NCI-H446 (cell line): ENCODE measurements at places on chromosomes 3 and 15.

DNA sequence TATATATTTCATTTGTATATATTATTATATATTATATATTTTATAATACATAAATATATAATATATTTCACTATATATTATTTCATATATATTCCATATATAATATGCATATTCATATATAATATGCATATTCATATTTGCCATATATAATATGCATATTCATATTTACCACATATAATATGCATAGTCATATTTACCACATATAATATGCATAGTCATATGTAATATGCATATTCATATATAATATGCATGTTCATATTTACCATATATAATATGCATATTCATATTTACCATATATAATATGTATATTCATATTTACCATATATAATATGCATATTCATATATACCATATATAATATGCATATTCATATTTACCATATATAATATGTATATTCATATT lies 51.2 kb upstream of the GATA2 start:
- DNase-seq, result no peak

DNA sequence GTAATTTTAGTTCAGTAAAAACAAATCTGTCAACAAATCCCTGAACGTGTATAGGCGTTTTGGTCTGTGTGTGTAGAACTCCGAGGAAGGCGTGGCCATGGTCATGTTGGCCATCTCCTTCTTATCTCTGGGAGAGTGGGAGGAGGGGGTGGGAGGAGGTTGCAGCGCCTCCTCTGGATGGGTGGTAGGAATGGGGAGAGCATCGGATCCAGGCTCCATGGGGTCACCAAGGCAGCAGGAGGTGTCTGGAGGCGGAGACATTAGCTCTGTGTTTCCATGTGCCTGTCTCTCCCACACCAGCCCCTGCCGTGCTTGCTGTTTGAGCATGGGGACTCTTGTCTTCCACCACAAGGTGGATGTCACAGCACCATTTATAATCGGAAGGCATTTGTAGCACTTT lies 34.5 kb upstream of the TRPM1 start:
- DNase-seq, result no peak

DNA sequence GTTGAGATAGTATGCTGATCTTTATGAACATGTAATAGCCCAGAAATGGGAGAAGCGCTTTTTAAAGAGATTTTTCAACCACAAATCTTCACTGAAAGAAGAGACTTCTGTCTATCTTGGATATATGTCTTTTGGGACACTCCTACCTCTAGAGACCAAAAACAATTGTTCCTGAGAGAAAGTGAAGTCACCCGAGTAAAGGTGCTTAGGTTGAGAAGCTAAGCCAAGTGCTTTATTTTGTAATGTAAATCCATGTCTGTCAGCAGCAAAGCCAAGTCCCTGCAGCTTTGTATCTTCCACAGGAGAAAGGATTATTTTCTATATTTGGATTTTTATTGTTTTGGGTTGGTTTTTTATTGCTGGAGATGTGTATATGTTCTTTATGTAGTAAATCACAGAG lies 32.1 kb upstream of the B3GALNT1 start:
- no peak for DNase-seq

- DNase-seq, result no peak
These were observed 41.6 kb downstream of the ACAN start for GRCh38 chr15:88844749-88845386.

DNA sequence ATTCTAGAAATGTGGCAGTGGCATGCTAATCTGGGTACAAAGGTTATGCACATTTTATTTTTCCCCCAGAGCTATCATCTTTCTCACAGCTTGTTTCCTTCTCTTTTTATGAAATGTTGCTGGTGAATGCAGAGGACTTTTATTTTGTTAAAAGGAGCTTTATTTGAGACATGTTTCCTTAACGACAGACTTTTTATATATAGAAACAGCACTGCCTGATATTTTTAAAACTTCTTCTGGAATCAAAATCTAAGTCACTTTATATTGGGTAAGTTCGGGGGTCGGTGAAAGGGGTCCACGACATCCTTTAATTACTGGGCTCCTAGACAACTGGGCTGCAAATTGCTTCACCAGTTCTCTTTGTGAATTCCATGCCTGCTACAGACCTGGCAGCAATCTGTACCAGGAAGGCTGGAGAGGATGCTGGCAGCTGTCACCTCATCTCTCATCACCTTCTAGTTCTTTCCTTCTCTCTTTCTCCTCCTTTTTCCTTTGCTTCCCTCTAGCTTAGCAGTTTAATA lies 464.7 kb downstream of the PDCD6IP start:
- peak; percentile 5 for DNase-seq

DNA sequence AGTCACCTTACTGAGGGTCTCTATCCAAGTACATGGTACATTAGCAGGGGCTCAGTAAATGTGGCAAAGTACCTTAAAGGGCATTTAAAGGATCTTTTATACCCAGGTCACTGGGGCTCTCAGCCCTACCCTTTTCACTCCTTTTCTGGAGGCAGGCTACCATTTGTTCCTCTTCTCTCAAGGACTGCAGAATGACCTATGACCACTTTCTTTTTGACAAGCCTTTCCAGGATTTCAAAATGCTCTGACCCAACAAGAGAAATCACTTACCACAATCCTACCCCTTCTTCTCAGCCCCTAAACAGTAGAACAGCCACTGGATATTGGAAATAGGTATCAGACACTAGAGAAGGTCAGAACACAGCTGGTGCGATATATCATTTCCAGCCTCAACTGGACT lies 221.8 kb upstream of the TPRG1 start:
- DNase-seq, result no peak

DNA sequence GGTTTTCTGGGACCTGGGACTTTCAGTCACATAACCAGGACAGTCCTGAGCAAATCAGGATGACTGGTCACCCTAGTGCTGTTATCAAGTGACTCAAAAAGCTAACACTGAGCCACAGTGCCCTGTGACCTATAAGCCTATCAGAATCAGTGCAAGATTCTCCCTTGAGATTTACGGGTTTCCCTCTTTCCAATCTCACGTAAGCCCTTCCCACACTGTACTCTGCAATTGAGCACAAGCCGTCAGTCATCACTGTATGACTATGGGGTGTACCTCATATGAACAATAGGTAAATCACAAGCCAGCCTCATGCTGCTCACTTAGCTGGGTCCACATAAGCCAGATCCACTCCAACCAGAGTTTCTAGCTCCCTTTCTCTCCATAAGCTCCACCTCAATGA lies 21.0 kb upstream of the CLDN18 start:
- no peak for DNase-seq

DNA sequence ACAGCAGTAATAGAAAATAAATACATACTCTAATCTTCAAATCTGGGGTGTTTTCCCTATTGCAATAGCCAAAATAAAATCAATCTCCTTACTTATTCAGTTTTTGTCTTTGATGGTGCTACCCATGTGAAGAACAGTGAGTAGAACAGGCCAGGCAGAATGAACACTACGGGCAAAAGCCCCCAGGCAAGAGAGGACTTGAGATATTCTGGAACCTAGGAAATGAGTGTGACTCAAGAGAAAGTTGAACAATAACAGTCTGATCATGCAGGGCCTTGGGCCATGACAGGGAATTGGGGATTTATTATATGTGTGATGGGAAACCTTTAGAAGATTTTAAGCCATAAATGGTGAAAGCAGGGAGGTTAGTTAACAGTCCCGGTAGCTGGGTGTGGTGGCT lies 14.0 kb upstream of the DUT start:
- DNase-seq, result no peak

DNA sequence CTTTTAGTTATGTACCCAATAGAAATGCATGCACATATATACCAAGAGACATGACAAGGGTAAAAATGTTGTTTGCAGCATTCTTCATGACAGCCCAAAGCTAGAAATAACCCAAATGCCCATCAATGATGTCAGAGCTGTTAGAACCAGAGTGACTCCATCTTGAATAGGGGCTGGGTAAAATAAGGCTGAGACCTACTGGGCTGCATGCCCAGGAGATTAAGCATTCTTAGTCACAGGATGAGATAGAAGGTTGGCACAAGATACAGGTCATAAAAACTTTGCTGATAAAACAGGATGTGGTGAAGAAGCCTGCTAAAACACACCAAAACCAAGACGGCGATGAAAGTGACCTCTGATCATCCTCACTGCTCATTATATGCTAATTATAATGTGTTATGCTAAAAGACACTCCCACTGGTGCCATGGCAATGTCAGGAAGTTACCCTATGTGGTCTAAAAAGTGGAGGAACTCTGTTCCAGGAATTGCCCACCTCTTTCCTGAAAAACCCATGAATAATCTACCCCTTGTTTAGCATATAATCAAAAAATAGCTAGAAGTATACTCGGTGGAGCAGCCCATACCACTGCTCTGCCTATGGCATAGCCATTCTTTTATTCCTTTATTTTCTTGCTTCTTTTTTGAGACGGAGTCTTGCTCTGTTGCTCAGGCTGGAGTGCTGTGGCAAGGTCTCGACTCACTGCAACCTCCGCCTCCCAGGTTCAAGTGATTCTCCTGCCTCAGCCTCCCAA lies 32.9 kb downstream of the ZBTB11 start:
- DNase-seq, result no peak

GRCh38 chr3:125146626-125147490 lies 65.7 kb downstream of the SLC12A8 start:
- DNase-seq, result no peak

GRCh38 chr15:39323157-39323556 lies 257.7 kb upstream of the THBS1 start:
- no peak for DNase-seq

GRCh38 chr15:101206176-101206591 lies 45.7 kb downstream of the CHSY1 start:
- DNase-seq, result no peak
